Sigmoid colon (tissue), 7 donors: ENCODE measurements at places on chromosomes 3 and 15. TPM values are rescaled to one million over a fixed set of nuclear protein-coding genes. Genes with fewer than 3 reads are reported as not detected.

The BHLHE40 gene
- polyA plus RNA-seq = 22.2 TPM

The IFRD2 gene
- polyA plus RNA-seq = 31.2 TPM

The MYL3 gene
- polyA plus RNA-seq = 2.4 TPM

The ROPN1 gene
- polyA plus RNA-seq = 0.44 TPM

The VIPR1 gene
- polyA plus RNA-seq = 43.8 TPM

The ZFYVE19 gene
- 32.4 TPM for polyA plus RNA-seq

The WNT7A gene
- polyA plus RNA-seq = 0.03 TPM

The DNAJB8 gene
- not detected for polyA plus RNA-seq

The PLOD2 gene
- 13.6 TPM for polyA plus RNA-seq

The SLC12A8 gene
- 1.8 TPM for polyA plus RNA-seq

The GPR15 gene
- polyA plus RNA-seq = 0.92 TPM

The CPA3 gene
- polyA plus RNA-seq = 4.8 TPM

The C2CD4B gene
- 1.7 TPM for polyA plus RNA-seq

The DUOXA2 gene
- polyA plus RNA-seq = 1.4 TPM

The SUSD5 gene
- polyA plus RNA-seq = 0.64 TPM

The OCA2 gene
- polyA plus RNA-seq = 0.41 TPM

The ACP3 gene
- polyA plus RNA-seq = 1.8 TPM

The GOLGA8T gene
- polyA plus RNA-seq = not detected

The FAH gene
- 17.1 TPM for polyA plus RNA-seq

The RPS27L gene
- polyA plus RNA-seq = 172 TPM

The GOLGA6D gene
- not detected for polyA plus RNA-seq

The GOLGA8H gene
- not detected for polyA plus RNA-seq

The MST1 gene
- 18.1 TPM for polyA plus RNA-seq

The SNRPA1 gene
- polyA plus RNA-seq = 76.3 TPM

The FBN1 gene
- 15.0 TPM for polyA plus RNA-seq

The CYP8B1 gene
- polyA plus RNA-seq = under 0.01 TPM

The IP6K2 gene
- polyA plus RNA-seq = 97.2 TPM
